Ecto neural progenitor cell (in vitro differentiated cells): ENCODE measurements at places on chromosomes 6 and 20.

DNA sequence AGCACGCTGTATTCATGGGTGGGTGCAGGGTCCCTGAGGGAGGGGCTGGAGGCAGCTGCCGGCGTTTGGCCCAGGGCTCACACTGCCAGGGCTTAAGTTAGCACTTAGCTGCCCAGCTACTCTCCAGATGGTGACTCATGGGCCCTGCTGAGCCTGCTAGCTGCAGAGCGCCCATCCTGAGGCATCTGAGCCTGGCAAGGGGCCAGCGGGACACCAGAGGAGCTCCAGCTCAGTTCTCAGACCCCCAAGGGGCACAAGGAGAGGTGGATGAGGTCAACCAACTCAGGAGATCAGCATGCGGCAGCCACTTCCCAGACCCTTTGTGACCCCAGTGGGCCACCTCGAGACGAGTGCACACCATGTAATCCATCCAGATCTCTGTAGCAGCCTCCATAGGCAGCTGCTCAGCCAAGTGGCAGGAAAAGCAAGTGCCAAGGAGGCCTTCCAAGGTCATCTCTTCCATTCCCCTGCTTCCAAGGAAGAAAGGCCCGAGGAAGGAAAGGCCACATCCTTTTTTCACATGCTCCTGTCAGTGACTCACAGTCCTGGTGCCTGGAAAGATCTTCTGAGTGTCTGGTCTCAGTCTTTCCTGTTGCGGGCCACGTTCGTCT is 35.3 kb downstream of the FOXP4 start:
- no peak for DNase-seq

- peak; percentile 74 for DNase-seq
These were observed 9.7 kb downstream of the GHRH start for GRCh38 chr20:37251825-37252477.

DNA sequence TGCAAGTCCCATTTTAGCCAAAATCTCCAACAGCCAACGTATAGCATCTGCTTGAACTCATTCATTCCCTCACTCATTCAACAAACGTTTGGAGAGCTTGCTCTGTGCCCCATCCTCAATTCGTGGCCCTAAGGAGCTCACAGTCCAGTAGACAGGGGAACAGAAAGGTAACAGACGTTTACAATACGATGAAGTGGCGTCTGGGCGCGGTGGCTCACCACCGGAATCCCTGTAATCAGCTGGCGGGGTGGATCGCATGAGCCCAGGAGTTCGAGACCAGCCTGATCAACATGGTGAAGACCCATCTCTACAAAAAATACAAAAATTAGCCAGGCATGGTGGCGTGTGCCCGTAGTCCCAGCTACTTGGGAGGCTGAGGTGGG is 790 bp upstream of the E2F1 start:
- no peak for DNase-seq

DNA sequence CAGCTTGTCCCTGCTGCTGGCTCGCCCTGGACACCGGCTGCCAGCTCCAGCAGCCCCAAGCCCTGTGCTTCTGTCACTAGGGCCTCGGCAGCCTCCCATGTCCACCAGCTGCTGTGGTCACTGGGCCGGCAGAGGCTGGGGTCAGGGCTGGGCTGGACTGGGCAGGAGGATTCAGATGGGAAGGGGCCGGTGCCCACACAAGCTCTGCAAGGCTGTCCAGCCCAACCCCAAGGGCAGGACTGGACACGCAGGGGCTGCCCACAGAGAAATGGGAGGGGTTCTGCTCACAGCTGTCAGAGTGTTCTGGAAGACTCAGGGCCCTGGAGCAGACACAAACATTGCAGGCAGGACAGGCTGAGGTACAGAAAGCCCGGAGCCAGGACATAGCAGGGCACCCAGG is 65.6 kb downstream of the ADNP start:
- DNase-seq: no peak

DNA sequence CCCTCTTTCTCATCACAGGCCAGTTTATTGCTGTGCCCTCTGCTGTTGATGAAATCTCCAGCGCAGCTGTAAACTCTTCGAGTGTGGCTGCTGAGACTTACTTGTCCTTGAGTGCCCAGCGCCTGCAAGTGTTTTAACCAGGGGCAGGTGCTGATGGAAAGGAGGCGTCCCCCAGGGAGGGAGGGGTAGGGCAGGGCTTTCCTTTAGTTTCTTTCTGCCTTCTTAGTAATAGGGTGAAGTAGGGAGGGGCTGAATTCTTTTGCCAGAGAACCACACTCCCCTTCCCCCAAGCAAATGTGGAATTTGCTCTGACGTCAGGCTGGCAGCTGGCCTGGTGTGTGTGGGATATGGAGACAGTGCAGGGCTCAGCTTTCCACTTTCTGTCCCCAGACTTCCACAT is 61.2 kb downstream of the IGF2R start:
- DNase-seq: peak; percentile 57

GRCh38 chr20:47062226-47062890 is 167.7 kb downstream of the EYA2 start:
- DNase-seq: no peak

DNA sequence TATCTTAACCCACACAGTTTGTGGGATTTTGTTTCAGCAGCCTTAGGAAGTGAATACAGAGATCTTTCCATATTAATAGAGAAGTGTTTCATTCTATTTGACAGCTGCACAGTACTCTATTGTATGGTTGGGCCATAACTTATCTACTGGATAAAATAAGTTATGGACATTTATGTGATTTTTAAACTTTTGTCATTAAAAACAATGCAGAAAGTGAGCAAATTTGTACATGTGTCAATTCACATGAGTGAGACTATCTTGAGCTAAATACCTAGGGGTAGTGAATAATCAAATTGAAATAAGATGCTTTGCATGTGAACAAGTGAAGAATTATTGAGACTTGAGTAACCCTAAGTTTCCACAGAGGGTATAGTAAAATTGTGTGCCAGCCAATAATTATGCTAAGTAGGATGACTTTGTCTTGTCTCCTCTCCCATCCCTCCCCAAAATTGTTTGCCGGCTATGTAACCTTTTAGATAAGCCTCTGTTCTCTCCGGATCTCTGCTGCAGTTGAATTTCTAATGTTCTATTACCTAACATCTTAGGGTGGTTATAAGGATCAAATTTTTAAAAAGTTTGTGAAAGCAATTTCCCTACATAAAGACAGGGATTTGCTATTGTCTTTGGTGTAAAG is 33.3 kb upstream of the TPBG start:
- no peak for DNase-seq

- no peak for DNase-seq
These were observed 5.4 kb upstream of the PHF1 start for GRCh38 chr6:33405386-33405940.

DNA sequence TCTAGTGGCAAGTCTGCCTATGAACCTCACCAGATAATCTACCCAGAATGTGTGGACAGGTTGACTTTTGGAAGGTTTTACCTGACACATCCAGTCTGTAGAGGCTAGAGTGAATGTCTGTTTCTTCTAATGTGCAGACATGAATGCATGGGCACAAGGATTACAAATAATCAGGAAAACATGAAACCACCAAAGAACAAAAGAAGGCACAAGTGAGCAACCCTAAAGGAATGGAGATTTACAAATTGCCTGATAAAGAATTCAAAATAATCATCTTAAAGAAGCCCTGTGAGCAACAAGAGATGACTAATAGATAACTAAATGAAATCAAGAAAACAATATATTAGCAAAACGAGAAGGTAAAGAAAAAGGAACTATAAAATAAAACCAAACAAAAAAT is 876.1 kb upstream of the ADGRB3 start:
- DNase-seq: no peak

GRCh38 chr6:106385530-106385929 is 25.0 kb downstream of the CRYBG1 start:
- DNase-seq: no peak

DNA sequence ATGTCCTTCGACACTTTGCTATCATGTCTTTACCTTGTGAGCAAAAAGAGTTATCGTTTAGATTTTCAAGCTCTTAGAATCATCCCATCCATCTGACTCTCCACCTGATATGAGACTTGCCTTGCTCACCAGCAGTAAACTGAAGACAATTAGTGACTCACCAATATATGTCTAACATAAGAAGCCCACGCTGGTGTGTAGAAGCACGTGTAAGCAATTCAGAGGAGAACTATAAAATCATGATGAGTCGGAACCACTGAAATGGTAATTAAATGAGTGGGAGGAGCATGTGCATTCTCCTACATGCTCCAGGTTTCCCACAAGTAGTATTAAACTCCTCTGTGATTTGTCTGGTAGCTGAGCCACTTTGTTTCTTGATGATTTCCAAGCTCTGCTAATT is 181.6 kb upstream of the RNF217 start:
- no peak for DNase-seq

DNA sequence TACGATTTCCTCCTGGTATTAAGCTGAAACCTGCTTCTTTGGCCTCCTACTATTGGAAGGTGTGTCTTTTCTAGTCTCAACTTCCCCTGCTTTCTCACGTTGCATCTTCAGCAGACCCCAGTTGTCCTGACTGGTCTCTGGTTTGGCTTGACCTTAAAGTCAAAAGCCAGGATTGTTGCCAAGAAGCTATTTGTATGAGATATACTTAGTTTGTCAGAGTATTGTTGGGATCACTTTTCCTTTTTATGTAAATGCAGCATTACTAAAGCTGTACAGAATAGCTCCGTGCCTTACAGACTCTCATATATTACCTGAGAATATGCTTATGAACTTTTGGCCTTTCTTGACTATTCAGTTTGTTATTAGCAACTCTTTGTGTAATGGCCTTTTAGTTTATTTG is 61.1 kb downstream of the TSPYL4 start:
- no peak for DNase-seq

GRCh38 chr6:170018936-170019817 is 267.8 kb downstream of the ERMARD start:
- no peak for DNase-seq

DNA sequence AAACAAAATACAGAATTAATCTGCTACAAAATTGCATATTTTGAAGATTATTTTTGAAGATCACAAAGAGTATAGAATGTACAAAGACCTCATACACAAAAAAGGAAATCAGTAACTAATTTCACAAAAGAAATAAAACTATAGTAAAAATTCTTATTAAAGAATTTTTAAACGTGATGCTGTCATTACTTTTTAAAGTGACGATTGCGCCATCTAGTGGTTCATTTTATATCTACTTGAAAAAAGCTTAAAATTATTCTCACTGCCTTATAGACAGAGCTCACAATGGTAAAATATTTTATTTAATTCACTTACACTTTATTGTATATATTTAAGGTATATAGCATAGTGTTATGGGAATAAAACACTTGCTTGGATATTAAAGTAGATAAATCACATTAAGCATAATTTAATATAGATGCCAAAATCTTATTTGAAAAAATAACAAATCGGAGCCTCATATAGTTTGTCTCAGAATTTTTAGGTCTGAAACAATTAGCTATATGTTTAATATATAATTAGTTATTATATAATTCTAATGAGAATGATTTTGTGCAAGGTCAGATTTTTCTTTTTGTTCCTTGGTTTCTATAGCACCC is 128.8 kb downstream of the PHF3 start:
- no peak for DNase-seq

DNA sequence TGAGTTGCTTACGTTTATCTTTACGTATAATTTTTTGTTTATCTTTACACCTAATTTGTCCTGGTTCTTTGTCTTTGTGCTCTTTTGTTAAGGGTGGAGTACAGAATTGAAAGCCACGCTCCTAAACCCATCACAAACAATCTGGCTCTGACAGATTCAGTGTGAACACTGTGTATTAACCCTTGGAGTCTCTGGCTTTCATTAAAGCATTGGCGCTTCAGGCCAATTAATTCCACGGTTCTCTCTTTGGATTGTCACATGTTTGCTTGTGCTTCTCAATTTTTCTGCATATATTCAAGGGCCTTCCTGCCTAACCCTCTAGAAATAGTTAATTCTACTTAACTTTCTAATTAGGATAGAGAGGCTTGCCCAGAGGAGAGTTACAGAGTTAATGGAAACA is 38.6 kb downstream of the NKX2-4 start:
- no peak for DNase-seq

- DNase-seq: peak; percentile 98
These were observed at the start of gene E2F1 for GRCh38 chr20:33686100-33686983. Gene E2F1, minus strand, starts transcription at chr20:33686385. Its CDS starts 121 bp downstream, at chr20:33686264.

DNA sequence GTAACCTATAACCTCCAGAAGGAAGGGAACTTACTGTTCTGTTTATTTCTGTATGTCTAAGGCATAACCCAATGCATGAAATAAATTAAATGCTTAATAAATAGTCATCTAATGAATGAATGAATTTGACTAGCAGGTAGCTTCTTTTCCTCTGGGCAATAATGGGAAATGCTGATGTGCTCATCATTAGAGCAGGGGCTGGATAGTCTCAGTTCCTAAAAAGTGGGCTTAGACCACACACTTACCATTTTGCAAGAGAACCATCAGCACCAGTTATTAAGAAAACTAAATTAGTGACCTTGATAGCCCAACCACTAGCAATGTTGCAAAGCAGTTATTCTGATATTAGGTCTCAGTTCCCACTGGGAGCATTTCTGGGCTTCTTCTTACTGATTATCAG is 449.7 kb downstream of the CDC5L start:
- no peak for DNase-seq

DNA sequence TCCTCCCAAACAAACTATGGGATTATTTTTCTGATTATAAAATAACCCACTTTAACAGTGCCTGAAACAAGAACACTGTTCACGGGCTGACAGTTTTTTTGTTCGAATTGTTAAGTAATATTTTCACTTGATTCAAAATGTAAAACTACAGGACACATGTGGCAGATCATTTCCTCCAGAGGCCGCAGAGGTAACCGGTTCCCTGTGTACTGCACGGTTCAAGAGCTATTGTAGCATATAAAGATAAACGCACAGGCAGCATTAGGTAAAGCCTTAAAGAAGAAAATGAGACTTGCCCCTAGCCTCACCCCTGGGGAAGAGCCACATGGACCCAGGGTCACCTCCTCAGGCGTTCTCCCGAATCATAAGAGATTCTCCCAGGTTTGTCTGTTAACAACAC is 181.3 kb upstream of the AFDN start:
- no peak for DNase-seq

- DNase-seq: no peak
These were observed 601.5 kb downstream of the MAFB start for GRCh38 chr20:40087496-40087895.

DNA sequence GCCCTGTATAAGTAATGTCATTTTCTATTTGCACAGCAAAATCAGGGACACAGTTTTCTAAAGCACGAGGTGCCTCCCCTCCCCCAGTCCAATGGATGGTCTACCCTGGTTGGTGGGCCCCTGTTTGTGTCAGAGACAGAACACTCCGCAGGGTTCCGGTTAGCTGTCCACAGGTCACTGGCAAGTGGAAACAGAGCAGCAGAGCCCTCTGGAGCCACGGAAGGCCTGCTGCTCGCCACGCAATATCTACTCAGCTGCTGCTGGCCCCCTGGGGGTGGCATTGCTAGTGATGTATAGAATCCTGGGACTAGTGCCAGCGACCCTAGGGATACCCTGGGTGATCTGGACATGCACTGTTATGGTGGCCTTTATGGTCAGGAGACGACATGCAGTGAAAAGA is 50.4 kb downstream of the RIN2 start:
- DNase-seq: no peak
